GM23248 (cell line): ENCODE measurements at places on chromosomes 5 and 9. TPM values are rescaled to one million over a fixed set of nuclear protein-coding genes. Genes with fewer than 3 reads are reported as not detected.

DNA sequence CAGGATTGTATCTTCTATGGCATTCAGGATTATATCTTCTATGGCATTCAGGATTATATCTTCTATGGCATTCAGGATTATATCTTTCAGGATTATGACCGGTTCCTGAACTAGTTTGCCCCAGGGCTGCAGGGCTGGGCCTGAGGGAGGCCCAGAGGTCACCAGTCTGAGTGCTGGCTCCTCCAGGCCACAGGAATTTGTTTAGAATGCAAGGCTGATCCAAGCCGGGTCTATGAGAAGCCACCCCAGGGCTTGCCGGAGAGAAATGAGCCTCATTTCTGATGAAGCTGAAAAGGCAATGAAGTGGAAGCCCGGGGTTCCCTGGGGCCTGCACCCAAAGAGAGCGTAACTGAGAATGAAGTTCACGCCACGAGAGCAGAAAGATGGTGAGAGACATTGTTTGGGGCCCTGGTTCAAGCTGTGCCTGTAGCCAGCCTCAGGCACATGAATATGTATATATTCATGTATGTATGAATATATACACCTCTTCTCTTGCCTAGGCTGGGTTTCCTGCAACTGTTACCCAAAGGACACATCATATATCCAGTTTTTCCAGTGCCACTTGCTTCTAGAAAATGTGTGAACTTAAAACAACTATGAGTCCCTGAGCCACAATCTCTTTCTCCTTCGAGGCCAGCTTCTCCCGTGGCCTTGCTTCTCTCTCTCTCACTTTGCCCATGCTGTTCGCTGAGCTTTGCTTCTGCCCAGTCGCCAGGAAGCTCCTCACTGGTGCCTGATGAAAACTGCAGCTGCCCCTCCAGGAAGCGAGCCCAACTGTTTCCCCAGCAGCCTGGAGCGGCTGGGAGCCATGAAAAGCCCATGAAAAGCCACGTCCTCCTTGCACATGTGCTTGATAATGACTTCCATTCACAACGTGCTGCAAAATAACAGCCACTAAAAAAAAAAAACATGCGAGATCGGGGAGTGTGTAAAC lies 62.3 kb downstream of the GTF3C4 start:
- peak; percentile 7 for DNase-seq

DNA sequence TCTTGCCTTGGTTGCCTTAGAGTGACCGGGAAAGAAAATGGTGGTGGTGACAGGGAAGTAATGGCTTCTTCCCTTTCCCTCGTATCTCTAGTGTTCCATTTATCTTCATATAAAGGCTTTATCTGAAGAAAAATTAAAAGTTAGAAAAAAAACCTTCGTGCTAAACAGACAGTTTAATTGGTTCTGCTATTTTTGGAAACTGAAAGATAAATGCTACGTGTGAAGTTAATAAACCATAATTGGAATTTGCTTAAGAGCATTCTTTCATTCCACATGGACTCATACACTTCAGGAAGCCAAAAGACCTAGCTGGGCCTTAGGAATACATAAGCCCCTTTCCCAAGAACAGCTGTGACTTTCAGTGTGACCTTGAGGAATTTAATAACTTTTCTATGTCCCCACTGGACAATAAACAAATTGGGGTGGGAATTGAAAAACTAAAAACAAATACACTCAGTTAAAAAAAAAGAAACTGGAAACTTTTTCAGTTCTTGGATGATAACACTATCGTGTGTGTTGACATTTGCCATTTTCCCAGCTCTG lies 818.8 kb upstream of the WWC1 start:
- no peak for DNase-seq

GRCh38 chr9:23820451-23821374 lies 5.3 kb downstream of the ELAVL2 start:
- DNase-seq: no peak

DNA sequence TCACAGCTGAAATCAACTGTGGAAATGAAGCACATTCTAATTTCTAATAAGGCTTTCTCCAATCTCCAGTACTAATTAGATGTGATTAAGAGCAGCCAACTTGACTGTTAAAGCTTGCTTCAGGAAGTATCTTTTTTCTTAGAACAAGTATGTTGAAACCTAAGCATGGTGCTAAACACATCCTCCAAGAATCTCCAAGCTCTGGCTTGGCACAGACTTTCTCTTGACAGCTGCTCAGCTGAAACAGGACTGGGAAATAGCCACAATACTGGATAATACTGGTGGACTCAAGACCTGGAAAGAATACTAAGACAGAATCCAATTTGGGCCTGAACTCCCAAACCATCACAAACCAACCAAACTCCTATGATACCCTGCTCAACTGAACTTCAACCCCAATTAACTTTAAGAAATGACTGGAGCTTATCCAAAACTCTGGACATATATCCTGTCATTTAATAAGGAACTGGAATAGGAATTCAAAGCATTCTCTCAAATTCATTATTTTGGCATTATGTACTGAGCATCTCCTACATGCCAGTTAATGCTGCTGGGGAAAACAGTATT lies 16.2 kb downstream of the PRKAA1 start:
- peak; percentile 68 for DNase-seq

Gene TMEM252
- polyA plus RNA-seq: not detected in 2 replicates

DNA sequence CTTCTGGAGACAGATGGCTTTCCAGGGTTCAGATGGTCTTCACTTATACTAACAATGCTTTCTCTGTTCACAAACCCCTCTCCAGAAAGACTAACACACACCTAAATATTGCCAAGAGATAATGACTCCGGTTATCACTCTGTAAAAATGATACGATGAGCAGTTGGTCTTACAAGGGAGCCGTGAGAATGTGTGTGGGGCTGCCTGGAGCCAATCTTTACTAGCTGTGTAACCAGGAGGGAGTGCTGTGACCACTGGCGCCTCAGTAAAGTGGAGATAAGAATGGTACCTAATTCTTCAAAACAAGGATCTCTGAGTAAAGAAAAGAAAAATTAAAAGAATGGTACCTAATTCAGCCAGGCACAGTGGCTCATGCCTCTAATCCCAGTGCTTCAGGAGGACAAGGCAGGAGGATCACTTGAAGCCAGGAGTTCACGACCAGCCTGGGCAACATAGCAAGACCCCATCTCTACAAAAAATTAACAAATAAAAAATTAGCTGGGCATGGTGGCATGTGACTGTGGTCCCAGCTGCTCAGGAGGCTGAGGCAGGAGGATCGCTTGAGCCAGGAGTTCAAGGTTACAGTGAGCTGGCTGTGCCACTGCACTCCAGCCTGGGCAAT lies 39.9 kb upstream of the IL17B start:
- DNase-seq: no peak

GRCh38 chr9:121226175-121226574 lies 24.5 kb upstream of the RAB14 start:
- peak; percentile 73 for DNase-seq

DNA sequence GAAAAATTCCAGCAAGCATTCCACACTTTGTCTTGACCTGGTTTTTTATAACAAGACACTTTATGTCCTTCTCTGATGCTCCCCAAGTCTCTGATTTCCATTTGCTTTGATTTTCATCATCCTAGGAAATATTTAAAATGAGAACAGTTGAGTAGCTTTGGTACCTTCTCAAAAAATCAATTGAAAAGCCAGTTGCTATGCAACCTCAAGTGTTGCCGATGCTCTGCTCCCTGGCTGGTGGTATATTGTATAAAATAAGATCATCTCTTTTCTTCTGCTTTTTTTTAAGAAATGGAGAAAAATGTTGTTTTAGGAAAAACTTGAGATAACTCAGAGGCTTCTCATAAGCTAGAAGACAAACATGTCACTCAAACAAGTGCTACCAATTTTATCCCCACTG lies 109.7 kb downstream of the ZNF354C start:
- no peak for DNase-seq

DNA sequence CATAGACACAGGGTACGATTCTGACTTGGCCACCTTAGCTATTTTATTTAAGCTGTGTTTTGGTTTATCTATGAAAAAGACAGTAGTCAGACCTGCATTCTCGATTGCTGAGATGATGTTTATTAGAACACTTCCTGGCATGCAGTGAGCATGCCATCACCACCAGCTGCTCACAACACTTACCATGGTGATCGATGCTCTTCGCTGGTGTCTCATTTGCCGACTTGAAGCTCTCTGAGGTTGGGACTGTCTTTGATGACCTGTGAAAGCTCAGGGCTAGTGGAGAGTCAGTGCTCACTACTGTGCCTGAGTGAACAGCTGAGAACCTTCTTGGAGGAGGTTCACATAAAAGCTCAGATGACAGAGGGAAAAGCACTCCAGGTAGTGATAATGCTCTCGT lies 4.4 kb upstream of the C9orf153 start:
- no peak for DNase-seq

DNA sequence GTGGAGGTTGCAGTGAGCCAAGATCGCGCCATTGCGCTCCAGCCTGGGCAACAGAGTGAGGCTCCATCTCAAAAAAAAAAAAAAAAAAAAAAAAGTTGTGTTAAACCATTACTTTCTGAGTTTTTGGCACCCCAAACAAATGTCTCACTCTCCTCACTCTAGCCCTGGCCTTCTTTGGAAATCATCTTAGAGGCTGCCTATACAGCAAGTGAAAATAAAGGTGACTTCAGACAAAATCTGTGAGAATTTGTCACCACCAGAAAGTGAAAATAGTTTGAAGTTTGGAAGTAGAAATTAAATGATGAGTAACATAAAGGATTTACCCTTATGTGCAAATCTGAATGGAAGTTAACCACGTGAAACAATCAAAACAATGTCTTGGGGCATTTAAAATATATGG lies 7.2 kb upstream of the ZNF131 start:
- no peak for DNase-seq

Gene PCDHA13
- not detected in 2 replicates for polyA plus RNA-seq

GRCh38 chr5:174411479-174411819 lies 312.9 kb upstream of the MSX2 start:
- DNase-seq: no peak

Gene FBP2
- not detected in 2 replicates for polyA plus RNA-seq

- no peak for DNase-seq
Observed at GRCh38 chr9:91921371-91921770, 28.7 kb downstream of the ROR2 start.

DNA sequence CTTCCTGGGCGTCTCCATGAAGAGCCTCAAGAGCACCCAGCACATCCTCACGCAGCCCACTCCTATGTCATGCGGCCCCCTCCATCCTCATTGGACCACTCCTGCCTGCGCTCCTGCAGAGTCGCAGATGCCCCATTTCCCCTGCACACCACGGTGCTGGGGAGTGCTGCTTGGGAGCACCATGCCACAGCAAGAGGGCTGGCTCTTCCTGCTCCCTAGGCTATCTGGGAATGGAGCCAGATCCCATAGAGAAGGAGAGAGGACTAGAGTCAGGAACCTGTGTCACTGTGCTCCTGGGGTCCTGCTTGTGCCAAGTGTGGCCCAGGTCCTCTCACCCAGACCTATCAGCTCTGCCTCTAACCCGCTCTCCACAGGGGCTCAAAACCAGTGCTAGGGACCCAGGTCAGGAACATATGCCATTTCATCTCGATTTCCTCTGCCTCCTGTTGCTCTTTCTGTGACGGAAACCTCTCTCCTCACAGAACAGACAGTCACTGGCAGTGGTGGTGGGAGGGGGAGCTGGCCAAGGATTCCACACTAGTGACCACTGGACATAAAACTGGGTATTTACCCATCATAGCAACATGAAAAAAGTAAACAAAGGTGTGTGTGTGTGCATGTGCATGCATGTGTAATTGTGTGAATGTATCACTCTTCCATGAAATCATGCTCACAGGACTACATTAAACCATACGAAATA lies 178.4 kb downstream of the TTLL11 start:
- no peak for DNase-seq

DNA sequence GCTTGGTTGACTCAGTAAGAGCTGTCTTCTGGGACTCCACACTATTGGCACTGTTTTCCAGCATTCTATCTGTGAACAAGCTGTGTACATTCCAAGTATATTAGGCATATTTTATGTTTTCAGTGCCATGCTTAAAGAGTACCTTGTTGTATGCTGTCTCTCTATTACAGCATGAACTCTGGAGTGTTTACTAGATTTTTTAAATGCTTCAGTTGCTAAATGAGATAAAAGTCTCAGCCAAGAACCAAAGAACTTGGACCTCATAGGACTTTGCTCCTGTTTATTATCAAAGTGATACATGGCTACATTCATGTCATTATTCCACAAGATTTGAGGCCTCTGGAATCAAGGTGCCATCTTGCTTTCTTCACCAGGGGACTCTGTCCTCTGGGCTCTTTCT lies 167.2 kb downstream of the C9orf152 start:
- peak; percentile 91 for DNase-seq

Gene SMC5
- polyA plus RNA-seq: 14.9 and 15.1 TPM in 2 replicates

DNA sequence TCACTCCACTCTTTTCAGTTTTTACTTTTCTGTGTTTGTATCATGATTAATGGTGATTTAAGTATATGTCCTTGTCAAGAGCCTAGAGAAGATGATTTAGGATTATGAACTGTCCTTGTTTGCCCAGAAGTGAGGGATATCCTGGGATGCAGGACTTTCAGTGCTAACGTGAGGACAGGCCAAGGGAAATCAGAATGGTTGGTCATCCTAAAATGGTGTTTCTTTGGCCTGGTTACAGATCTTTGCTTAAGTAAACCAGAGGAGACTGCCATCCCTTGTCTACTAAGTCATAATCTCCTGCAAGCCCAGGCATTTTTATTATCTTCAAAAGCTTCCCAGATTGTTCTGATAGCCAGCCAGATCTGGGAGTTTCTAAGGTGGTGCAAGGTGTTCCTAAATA lies 22.3 kb upstream of the DPYSL3 start:
- DNase-seq: no peak

- DNase-seq: peak; percentile 83
Observed at GRCh38 chr5:9716838-9717281, 86.7 kb upstream of the TAS2R1 start.

- DNase-seq: peak; percentile 37
Observed at GRCh38 chr9:104025104-104025503, 69.0 kb upstream of the SMC2 start.

Gene CDX1
- 0.19 TPM in 1 of 2 replicates, not detected in the other for polyA plus RNA-seq

Gene GARIN3
- polyA plus RNA-seq: not detected in 2 replicates

GRCh38 chr9:81621785-81622259 lies 67.5 kb downstream of the TLE1 start:
- DNase-seq: no peak

- no peak for DNase-seq
Observed at GRCh38 chr9:85420750-85421149, 321.0 kb downstream of the AGTPBP1 start.

- DNase-seq: no peak
Observed at GRCh38 chr5:142125378-142125777, 16.8 kb downstream of the NDFIP1 start.

Gene DRD1
- polyA plus RNA-seq: not detected in 2 replicates

- no peak for DNase-seq
Observed at GRCh38 chr5:112895682-112896081, 26.3 kb downstream of the REEP5 start.

Gene HSDL2
- 35.8 and 36.8 TPM in 2 replicates for polyA plus RNA-seq
